ENCODE measurements at places on chromosomes 16 and 17.

DNA sequence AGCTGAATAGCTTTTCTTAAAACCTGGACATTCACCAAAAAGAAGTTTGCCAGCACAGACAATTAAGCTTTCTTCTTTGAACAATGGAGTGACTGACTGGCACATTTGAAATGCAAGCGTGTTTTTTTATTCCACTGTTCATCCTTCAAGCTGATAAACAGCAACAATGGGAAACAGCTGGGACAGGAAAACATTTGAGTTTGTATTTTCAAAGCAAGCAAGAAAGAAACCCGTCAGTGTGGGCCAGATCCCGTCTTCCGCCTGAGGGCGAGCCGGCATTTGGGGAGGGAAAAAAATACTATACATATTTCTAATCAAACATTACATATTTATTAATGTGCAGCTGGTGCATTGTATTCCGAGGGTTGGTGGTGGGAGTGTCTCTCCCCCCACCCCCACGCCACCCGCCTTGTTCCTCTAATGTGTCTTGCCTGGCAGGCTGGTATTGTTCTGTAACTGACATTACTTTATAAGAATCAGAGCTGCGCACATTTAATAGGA lies 94.3 kb downstream of the CYLD start:
- no peak for DNase-seq

DNA sequence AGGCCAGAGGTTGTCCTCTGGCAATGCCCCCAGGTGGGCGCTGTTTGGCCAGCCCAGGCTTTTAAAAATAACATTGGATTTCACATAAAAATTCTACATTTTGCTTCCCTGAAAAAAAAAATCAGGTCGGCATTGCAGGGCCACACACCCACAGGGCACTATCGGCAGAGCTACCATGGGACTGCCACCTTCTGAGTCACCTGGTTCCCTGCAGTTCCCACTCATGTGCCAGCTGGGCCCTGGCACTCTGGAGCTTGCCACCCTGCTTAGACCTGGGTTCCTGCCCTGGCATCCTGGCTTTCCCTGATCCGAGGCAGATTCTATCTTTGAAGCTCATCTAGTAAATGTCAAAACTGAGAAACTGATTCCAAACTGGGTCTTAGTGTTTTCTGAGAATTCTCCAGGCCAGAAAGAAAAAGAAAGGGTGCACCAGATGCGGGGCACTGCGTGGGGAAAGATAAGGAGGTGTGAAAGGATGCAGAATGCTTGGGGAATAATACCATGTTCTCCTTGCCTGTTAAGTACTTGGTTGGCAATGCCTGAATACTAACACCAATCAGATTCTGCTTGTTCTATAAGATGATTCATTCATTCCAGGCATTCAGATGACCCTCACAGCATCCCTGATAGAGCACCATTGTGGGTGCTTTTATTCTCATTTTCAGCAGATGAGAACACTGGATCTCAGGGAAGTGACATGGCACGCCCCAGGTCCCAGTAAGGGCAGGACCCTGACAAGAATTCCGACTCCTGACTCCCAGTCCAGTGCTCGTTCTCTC lies 51.8 kb downstream of the RAI1 start:
- DNase-seq = peak; percentile 31

- DNase-seq = peak; percentile 55
Measured at GRCh38 chr17:62680541-62681052, 53.1 kb downstream of the MRC2 start.

DNA sequence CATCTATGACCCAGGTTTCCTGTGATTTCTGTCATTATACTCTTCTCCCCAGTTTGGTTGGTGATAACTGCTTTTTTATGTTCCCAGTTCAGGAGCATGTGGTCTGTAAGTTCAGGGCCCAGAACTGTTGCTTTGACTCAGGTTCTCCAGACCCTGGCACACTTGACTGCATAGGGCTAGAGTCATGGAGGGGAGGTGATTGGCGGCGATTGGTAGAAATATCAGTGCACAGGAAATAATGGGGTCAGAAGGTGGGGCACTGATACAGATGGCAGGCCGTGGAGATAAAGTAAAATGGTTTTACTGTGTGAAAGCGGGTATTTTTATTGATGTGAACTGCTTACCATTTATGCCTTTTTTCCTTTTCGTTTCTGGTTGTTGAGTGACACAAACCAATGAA lies 28.7 kb downstream of the TAC4 start:
- DNase-seq = no peak
